ENCODE measurements at places on chromosomes 3 and 15.

GRCh38 chr15:37094915-37095711 is 5.2 kb downstream of the MEIS2 start:
- no peak for DNase-seq

DNA sequence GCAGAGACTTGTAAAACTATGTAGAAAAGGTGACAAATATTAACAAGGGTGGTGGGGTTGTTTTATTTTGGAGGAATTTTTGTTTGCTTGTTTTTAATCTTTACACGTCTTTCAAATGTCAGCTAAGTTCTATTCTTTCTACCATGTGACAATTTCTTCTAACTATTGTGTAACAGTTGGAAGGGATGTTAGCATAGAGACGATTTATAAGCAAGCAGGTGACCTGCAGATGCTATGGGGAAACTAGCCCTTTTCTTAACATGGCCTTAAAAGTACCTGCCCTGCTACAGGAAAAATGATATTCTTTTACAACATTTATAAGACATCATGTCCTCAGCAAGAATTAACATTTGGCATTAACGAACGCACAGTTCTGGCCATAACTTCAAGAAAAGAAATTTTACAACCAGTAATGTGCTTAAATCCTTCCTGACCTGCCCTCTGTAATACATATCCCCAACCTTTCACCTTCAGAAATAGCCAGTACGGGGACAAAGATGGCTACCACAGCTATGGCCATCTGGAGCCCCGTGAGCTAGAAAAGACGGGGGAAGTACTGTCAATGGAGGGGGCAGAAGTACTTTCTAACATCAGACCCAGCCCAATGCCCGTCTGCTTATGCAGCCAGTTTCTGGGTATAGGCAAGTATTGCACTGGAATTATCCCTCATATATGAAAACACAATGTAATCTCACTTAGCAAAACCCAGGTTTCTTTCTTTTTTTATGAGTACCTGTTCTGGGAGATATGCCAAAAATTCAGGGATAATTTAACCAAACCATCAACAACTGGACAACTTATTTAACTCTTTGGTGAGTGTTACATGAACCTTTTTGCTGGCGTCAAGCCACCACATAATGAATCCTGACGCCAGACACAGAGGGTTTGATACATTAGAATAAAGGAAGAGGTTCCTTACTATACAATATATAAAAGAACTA is 67.7 kb upstream of the NR2F2 start:
- no peak for DNase-seq

GRCh38 chr3:27653803-27654558 is 68.1 kb downstream of the EOMES start:
- no peak for DNase-seq

DNA sequence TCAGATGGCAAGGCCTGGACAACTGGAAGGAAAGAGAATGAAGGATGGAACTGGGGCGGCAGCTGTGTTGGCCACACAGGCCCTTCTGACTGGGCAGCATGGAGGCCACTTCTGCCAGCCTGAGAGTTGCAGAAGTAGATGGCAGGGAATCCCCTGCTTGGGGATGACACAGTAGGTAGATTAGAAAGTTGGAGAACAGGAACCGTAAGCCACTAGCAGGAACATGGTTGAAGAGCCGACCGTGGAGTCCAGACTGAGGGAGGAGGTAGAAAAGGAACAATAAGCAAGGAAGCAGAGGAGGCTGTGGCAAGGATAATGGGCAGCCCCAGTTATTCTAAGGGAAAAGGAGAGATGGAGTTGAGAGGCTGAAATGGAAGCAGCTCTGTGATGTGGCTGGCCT is 26.4 kb upstream of the ZNF774 start:
- DNase-seq: no peak

GRCh38 chr3:52191663-52192062 is 6.3 kb upstream of the ALAS1 start:
- no peak for DNase-seq

GRCh38 chr3:169455472-169455871 is 208.0 kb downstream of the MECOM start:
- DNase-seq: no peak

GRCh38 chr15:48415036-48415886 is 84.0 kb downstream of the DUT start:
- DNase-seq: no peak

GRCh38 chr15:49064281-49064653 is 18.0 kb upstream of the SECISBP2L start:
- no peak for DNase-seq

- DNase-seq: no peak
These were observed 3.7 kb downstream of the ZNF280D start for GRCh38 chr15:56729561-56729960.

- DNase-seq: no peak
These were observed 71.5 kb downstream of the TJP1 start for GRCh38 chr15:29750754-29751153.

DNA sequence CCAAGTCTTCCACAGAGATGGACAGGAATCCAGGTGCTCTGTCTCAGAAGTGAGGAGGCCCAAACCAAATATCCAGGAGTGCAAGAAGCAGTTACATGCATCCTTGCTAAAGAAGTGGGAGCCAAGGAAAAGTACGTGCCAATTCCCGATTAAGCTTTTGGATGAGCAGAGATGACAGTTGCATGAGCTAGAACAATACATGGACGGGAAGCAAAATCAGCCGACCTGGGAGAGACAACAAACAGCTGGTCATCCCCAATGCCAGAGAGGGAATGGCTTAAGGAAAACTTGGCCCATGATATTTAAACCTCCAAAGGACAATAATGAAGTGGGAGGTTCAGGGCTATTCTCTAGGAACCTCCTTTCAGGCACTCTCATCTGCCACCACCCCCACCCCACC is 86.0 kb upstream of the ABHD17C start:
- no peak for DNase-seq

DNA sequence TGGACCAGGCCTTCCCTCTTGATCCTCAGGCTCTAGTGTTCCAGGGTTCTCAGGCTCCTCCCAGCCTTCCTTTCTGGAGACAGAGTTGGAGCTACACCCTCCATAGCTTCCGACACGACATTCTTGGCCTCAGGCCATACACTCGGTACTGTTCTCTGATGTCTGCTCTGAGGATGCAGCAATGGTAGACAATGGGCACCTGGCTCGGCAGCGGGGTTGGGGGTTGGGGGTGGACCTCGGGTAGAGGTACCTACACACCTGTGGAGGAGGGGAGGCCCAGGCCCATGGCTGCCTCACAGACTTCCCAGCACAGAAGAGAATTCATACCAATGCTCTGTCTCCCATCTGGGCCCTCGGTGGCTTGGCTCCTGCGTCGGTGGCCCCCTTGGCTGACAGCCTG is 21.4 kb downstream of the CCDC13 start:
- DNase-seq: no peak

- DNase-seq: no peak
These were observed 68.0 kb downstream of the NEO1 start for GRCh38 chr15:73120269-73120668.

DNA sequence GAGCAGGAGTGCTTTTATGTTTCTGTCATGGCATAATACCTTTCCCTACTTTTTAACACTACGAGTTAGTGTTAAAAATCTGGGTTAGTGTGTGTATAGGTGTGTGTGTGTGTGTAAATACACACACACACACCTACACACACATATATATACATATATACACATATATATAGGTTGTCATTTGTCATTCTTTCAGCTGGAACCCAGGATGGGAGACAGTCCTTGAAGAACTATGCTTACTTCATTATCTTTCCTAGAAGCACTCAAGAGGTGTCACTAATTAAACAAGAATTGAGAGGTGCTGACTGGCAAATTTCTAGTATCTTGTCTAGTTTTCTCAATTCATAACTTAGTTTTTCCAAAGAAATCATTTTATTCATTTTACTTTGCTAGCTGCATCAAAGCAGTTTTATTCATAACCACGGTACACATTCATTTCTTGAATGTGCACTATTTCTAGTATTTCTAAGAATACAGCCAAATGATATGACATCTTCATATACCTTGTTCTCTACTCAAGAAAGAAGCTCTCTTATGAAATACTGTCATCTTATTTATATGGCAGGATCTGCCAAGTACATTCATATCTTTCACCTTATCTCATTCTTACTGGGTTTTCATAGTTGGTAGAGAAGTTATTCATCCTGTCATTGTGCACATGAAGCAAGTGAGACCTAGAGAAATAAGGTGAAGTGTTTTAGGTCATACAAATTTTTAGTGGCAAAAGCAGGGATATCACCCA is 46.6 kb downstream of the ISL2 start:
- no peak for DNase-seq
